NCI-H2171 treated with DMSO at 0.1 percent for 48 hours (cell line): ENCODE measurements at places on chromosomes 3 and 15.

- no peak for DNase-seq
Measured at GRCh38 chr3:42189736-42190135, 76.2 kb downstream of the CCK start.

- DNase-seq, result peak; percentile 24
Measured at GRCh38 chr3:111070772-111071256, 802 bp upstream of the NECTIN3 start.

- DNase-seq, result no peak
Measured at GRCh38 chr3:32820971-32821685, 3.3 kb downstream of the TRIM71 start.

GRCh38 chr3:139506766-139507165, 30.4 kb upstream of the RBP2 start:
- DNase-seq, result no peak

DNA sequence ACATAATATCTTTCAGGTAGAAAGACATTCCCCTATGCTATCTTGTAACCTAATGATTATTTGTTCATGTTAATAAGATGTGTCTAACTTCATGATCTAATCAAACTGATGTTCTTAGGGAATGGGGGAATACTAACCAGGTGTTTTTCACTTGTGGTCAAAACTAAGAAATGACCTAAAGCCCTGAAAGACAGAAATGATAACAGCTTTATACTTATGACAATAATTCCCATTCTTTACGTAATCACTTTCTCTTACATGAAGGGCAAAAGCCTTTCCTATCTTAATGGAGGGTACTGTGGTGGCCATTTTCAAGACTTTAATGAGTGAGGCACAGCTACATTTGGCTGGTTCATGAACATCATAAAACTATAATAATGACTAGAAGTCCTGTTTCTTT, 33.9 kb upstream of the MEIS2 start:
- DNase-seq, result no peak

DNA sequence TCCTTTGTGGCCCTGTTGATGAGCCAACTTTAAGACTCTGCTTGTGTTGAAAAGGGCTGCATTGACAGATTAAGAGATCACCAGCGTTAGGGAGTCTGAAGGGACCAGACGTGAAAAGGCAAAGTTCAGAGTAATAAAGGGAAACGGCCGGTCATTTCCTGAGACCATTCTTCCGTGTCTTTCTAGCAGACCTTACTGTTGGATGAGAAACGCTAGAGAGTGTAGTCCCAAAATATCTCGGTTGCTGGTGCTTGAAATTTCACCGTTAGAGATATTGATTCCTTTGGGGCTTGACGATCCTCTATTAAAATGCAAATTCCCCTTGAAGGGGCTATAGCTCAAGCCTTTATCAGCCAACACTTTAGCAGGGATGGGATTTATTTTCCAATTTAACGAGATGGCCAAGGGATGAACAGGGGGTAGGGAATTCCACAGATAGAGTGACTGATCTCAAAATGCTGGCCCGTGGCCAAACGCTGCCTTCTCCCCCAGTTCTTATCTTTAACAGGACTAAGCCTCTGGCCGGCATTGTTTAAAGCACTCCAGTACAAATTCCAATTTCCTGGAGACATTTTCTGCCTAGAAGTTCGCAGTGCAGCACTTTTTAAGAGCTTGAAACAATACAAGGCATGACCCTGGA, 250.4 kb downstream of the TJP1 start:
- no peak for DNase-seq

- DNase-seq, result no peak
Measured at GRCh38 chr3:192597506-192597905, 129.8 kb downstream of the FGF12 start.

- DNase-seq, result no peak
Measured at GRCh38 chr3:127351321-127351720, 63.5 kb upstream of the PRR20G start.

DNA sequence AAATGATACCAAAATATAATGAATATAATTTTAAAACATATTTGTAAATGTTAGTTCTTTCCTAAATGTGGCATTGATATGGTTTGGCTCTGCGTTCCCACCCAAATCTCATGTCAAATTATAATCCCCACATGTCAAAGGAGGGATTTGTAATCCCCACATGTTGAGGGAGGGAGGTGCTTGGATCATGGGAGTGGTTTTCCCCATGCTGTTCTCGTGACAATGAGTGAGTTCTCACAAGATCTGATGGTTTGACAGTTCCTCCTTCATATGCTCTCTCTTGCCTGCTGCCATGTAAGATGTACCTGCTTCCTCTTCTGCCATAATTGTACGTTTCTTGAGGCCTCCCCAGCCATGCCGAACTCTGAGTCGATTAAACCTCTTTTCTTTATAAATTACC, 12.0 kb downstream of the CGGBP1 start:
- DNase-seq, result no peak

DNA sequence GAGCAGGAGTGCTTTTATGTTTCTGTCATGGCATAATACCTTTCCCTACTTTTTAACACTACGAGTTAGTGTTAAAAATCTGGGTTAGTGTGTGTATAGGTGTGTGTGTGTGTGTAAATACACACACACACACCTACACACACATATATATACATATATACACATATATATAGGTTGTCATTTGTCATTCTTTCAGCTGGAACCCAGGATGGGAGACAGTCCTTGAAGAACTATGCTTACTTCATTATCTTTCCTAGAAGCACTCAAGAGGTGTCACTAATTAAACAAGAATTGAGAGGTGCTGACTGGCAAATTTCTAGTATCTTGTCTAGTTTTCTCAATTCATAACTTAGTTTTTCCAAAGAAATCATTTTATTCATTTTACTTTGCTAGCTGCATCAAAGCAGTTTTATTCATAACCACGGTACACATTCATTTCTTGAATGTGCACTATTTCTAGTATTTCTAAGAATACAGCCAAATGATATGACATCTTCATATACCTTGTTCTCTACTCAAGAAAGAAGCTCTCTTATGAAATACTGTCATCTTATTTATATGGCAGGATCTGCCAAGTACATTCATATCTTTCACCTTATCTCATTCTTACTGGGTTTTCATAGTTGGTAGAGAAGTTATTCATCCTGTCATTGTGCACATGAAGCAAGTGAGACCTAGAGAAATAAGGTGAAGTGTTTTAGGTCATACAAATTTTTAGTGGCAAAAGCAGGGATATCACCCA, 46.6 kb downstream of the ISL2 start:
- no peak for DNase-seq

- no peak for DNase-seq
Measured at GRCh38 chr3:197795200-197795599, 4.1 kb downstream of the LRCH3 start.

GRCh38 chr3:38497031-38497430, 891 bp downstream of the EXOG start:
- DNase-seq, result peak; percentile 7

DNA sequence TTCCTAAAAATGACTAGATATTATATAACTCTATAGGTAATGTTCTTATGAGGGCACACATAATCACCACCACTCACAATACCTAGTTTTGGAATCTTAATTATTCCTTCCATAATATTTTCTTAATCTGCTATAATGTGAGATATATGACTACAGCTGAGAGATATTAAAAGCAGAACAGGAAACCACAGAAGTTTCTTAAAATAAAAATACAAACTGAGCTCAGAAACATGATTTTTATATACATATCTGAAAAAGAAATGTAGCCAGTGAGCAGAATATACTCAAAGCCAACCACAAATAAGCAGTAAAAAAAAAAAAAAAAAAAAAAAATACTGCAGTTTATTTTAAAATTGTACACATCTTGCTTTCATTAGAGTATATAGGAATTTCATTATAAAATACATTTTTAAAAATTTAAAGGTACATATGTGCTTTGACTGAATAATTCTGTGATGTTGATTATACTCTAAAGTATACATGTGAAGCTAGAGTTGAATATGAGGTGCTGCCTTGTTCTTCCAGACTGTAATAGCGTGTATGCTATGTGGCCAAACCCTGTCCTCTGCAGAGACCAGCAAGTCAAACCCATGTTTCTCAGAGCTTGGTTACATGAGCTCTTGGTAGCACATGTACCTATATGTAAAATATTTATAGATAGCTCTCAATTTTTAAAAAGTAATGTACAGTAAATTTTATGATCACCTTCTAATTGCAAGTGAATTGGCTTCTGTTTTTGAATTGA, 175.0 kb downstream of the UBE2E2 start:
- DNase-seq, result no peak

GRCh38 chr15:92611995-92612745, 43.4 kb downstream of the FAM174B start:
- no peak for DNase-seq

DNA sequence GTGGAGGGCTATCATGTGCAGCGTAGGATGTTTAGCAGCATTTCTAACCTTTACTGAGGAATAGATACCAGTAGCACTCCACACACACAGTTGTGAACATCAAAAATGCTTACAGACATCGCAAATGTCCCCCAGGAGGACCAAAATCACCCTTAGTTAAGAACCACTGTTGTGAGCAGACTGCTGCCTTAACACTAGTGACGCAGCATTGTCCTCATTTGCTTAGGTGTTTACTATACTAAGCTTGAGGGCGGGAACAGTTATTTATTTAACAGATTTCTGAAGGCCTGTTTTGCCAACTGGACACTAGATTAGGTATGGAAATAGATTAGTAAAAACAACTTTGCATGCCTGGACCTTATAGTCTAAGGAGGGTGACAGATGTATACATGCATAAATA, 2.3 kb downstream of the PPP2R3A start:
- no peak for DNase-seq

DNA sequence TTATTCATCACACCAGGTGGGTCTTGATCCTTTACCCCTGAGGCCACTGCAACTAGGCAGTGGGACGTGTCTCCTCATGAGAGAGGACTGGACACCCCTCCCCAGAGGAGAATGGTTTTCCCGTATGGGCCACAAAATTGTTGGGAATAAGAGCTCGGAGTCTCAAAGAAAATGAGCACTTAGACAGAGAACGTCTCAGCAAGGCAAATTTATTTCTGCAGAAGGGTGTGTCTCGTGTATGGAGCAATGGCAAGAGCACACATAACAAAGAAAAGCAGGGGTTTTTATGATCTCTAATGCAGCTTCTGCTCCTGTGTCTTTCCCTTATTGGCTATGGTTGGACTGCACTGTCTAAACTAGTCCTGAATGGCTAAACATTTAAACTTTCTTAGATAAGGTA, 803.5 kb downstream of the PLOD2 start:
- no peak for DNase-seq

DNA sequence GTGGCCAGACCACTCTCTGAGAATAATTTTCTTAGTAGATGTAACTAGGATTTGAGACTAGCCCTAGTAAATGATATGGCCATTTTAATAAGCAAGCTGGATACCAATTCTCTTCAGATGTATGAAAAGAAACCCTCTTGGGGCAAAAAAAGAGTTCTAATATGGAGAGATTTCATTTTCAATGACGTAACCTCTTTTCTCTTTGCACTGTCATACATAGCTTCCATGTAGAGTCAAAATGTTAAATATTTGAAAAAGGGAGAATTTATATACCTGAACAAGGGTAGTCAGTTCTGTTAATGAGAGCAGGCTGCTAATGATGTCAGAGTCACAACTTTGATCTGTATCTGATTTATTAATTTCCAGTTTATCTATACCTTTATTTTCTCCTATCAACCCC, 120.0 kb downstream of the KBTBD8 start:
- no peak for DNase-seq

- DNase-seq, result no peak
Measured at GRCh38 chr15:48794697-48795134, 16.2 kb downstream of the CEP152 start.

DNA sequence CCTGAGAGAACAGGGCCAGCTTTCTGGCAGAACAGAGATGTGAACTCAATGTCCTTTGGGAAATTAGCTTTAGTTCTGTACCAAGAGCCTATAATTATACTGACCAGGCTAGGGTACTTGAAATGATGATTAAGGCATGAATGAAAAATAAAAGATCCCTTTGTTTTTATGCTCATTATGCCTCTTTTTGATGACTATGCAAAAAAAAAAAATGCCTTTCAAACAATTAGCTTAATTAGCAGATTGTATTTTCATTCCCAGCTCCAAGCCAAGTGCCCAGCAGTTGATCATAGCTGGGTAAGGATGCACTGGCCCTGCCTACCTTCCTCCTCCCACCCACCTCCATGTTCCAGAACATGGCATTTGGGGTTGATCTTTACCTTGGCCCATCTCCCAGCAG, 56.8 kb downstream of the LYZL4 start:
- DNase-seq, result no peak

- no peak for DNase-seq
Measured at GRCh38 chr3:175093748-175094147, 234.6 kb downstream of the NAALADL2 start.

DNA sequence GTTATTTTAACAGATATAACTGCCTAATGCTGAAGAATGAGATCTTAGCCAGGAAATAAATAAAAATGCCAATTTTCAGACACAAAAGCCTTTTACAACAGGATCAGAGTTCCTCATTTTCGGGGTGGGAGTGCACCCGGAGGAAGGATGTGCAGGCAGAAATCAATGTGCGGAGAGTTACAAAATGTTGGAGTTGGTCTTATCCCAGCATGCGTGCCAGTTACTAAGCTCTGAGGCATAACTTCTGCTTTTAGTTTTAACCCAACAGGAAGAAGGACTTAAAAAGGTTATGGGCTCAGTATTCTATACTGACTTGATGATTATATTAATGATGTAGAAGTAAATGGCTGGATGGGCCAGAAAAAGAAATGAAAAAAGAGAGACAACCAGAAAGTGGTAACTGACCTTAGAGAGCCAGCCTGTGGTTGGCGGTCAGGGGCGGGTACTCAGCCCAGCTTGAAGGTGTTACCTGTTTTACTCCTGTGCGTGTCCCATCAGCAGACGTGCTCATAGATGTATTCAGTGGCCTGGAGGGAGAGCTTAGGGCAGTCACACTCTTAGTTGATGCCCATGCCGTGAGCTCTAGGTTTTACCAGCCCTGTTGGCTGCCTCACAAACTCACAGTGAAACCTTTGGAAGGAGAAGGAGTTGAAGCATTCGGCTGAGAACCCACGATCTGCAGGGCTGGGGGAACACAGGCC, 164.7 kb downstream of the SV2B start:
- DNase-seq, result no peak

GRCh38 chr15:59168536-59168935, 38.1 kb upstream of the LDHAL6B start:
- no peak for DNase-seq

DNA sequence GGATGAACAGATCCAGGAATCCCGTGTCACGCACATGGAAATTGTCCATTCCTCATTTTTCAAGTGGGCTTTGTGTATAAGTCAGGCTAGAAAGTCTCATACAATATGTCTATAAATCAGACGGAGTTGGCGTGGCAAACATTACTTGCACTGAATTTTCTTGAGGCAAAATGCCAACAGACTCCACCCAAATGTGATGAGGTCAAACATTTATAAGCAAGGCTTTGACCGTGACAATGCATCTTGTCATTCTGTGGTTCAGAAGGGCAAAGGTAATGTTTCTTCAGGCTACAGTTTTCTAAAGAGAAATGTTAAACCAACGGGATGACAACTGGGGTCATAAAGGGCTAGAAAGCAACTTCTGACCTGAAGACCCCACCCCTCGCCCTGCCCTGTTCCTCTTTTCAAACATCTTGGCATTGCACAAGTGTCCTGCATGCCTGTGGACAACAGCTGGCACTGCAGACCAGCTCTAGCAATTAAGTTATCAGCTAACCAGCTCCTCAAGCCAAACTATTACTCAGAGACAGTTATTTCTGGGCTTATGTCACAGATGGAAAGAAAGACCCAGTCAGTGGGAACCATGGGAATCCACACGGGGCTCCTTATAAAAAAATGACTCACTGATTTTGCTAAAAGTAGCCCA, 36.5 kb upstream of the SPTBN5 start:
- DNase-seq, result no peak

- DNase-seq, result no peak
Measured at GRCh38 chr15:81276967-81277366, 47.0 kb downstream of the STARD5 start.
